ENCODE measurements at places on chromosomes 5 and 9.

- DNase-seq: no peak
Observed at GRCh38 chr5:94442991-94443390, 175.4 kb downstream of the KIAA0825 start.

DNA sequence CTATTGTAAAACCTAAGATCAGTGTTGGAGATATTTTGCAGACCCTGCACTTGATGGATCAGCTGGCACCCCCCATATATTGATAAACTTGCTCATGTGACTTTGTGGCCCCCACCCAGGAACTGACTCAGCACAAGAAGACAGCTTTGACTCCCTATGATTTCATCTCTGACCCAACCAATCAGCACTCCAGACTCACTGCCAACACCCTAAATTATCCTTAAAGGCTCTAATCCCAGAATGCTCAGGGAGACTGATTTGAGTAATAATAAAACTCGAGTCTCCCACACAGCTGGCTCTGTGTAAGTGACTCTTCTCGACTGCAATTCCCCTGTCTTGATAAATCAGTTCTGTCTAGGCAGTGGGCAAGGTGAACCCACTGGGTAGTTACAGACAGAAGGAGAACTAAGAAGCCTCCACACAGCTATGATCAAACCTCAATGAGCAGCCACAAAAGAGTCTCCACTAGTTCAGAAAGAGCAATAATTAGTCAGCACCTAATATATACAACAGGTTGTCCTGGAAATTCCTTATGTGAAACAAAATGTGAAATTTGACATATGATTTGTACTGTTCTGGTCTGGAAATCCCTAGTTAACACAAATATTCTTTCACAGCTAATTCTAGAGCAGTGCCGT, 52.2 kb downstream of the ACTL7B start:
- DNase-seq: no peak

DNA sequence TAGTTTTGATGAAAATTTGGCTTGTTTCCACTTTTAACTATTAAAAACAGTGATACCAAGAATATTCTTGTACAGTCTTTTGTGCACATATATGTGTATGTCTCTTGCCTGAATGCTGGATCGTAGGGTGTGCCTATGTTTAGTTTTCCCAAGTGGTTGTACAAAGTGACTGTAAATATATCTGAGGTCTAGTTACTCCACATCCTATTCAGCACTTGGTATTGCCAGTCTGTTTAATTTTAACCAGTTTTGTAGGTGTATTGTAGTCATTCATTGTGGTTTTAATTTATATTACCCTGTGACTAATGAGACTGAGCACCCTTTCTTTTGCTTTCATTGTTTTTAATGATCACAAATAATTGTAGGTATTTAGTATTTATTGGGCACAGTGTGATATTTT, 17.8 kb downstream of the RCL1 start:
- DNase-seq: no peak

- no peak for DNase-seq
Observed at GRCh38 chr9:135570456-135570855, 8.9 kb downstream of the PAEP start.

GRCh38 chr9:136423432-136424146, 13.1 kb downstream of the PMPCA start:
- no peak for DNase-seq

- DNase-seq: no peak
Observed at GRCh38 chr9:19479874-19480273, 71.1 kb downstream of the ACER2 start.

- no peak for DNase-seq
Observed at GRCh38 chr5:173878224-173878967, 9.8 kb upstream of the CPEB4 start.

DNA sequence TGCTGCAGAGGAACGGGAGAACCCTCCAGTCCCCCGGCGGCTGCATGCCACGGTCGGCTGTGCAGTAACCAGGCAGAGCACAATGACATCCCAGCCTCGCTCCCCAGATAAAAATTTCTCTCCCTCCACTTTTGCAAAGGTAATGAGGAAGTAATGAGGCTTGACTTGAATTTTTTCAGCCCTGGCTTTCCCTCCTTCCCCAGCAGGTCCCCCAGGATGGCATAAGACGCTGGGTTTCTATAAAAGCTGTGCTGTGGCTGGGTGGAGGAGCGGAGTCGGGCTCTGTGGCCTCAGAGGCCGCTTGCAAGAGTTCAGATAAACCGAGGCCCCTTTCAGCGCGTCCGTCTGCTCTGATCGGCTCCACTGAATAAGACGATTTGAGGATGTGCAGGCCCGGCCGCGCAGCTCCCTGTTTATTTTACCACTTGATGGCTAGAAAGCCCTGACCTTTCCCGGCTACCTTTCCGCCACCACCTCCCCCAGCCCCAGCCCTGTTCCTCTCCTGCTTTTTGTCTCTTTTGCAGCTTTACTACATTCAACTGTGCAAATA, 351.9 kb upstream of the IRX2 start:
- DNase-seq: no peak

GRCh38 chr5:147675168-147675567, 107.4 kb downstream of the JAKMIP2 start:
- no peak for DNase-seq

- no peak for DNase-seq
Observed at GRCh38 chr5:133839721-133840120, 128.7 kb downstream of the C5orf15 start.

Data from KBM-7 (cell line).